Colonic mucosa (tissue), 4 donors: ENCODE measurements at places on chromosomes 7 and 10.

DNA sequence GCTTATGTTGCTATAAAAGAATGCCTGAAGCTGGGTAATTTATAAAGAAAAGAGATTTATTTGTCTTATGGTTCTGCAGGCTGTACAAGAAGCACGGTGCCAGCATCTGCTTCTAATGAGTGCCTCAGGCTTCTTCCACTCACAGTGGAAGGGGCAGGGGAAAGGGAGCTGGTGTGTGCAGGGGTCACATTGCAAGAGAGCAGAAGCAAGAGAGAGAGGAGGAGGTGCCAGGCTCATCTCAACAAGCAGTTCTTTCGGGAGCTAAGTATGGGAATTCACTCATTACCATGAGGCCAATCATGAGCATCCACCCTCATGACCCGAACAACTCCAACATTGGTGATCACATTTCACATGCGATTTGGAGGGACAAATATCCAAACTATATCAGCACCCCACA lies 17.2 kb upstream of the SLK start:
- no peak for DNase-seq

DNA sequence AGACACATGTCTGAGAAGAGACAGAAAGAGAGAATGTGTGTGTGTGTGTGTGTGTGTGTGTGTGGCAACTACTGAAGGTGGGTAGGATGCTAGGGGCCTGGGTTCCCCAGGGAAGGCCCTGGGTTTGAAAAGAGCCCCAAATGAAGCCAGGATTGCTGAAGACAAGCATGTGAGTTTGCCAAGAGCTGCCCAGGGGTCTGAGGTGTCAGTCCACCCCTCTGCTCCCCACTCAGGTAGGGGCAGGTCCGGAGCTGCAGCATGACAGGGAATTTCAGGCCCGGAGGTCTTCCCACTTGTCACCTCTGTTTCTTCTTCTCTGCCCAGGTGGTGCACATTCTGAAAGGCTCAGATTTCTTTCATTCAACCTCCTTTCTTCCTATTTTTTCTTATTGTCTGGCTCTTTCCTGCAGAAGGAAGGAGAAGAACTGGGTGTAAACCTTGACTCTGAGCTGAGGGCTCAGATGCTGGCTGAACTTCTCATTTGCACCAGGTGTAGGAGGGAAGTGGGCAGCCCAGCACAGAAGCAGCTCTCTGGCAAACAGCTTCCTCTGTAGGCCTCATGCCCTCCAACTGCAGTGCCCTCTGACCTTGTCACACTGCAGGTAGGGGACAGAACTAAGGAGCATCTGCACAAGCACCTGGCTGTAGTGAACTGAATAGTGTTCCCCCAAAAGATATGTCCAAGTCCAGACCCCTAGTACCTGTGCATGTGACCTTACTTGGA lies 79.6 kb upstream of the LRRC4 start:
- DNase-seq, result no peak

DNA sequence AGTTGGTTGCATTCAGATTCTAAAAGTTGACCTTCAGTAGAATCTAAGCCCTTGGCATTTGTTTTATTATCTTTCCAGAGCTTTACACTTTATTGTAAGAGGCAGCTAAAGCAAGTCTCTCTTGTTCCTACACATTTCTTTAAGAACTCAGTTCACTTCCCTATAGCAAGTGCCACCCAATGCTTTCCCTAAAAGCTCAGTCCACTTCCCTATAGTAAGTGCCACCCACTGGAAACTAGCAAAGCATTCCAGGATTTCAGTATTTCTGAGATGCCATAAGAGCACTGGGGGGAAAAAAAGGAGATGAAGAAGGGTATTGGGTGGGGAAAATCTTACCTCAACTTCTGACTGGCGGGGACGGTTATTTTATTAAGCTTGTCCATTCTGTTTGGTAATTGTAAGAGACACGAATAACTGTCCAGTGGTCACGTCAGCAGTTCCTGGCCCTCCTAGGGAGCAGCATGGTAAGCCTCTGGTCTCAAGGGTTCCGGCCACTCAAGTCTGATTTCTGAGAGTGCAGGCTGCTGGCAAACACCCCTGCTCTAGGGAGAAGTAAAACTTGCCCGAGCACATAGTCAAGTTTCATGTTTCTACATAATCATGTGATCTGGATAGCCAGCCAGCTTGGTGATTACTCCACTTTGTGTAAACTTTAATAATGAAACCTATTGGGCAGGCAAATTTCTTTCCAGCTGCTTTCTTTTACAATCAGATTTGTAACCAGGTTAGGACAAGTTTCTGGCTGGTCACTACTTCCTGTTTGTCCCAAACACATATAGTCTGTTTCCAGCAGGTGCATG lies at the start of gene BLNK:
TSS of gene BLNK (minus strand) at position 554 of the 800 bp plus-strand sequence. CDS start at position 383, 171 bp downstream.
- peak; percentile 80 for DNase-seq

GRCh38 chr10:84548869-84549268 lies 220.5 kb downstream of the CCSER2 start:
- no peak for DNase-seq

DNA sequence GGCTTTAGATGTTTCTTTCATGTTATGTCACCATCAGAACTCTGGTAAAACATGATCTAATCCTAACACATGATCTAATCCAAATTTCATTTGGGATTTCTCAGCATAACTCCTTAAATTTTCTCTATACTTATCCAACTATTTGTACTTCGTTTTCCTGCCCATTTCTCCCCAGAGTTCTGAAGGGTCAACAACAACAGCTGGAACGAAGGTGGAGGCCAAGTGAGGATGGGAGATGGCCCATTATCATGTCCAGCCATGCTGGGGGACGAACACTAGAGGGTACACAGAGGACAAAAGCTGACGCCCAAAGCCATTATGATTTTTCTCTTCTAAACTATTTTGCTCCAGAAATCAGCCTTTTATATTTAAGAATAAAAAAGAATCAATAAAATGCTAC lies 185.4 kb downstream of the DOCK4 start:
- no peak for DNase-seq

DNA sequence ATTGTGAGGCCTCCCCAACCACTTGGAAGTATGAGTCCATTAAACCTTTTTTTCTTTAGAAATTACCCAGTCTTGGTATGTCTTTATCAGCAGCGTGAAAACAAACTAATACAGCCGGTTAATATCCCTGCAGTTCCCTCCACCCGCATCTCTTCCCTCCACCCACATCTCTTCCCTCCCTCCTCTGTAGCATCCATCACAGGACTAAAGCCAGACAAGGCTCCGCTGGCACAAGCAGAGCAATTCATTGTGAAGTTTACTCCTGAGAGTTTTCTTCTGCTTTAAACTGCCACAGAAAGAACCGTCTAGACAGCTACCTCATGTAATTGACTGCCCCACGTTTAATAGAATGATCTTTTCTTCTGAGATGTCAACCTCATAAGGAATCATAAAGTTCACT lies 131.5 kb downstream of the KIAA1217 start:
- DNase-seq, result no peak

GRCh38 chr10:36053271-36053670 lies 411.2 kb upstream of the FZD8 start:
- DNase-seq, result no peak

GRCh38 chr10:33015761-33016547 lies 57.9 kb upstream of the ITGB1 start:
- DNase-seq, result no peak

DNA sequence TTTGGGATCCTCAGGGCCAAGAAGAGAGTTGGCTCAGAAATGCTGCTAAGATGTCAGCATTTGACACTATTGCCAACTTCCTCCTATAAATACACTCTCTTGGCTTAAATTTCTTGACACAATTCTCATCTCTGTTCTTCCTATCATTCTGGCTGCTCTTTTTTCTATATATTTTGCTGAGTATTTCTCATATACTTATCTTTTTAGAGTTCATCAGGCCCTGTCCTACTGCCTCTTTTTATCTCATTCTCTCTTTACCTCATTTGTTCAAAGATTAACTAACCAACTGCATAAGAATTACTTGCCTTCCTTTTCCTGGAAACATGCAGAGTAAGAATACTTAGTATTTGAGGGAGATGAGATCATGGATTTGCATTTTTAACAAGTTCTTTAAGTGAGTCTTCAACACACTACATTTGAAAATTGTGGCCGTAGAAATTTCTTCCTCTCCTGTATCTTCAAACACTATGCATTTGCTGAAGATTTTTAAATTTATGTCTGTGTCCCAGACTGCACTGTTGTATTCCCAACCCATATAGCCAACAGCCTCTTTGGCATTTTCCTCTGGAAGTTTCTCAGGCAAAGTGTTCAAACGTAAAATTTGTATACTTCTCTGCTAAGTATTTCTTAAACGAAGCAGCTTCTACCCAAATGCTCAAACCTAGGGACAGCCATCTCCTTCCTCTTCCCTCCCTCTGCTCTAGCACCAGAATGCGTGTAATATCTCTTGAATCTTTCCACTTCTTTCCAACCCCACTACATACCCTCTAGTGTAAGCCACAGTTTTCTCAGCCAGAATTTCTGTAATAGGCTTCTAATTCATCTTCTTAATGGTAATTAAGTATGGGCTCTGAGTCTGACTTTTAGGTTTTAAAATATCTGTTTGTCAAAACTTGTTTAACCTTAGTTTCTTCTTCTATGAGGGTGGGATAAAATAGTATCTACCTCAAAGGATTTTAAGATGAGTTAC lies 35.5 kb downstream of the ARL4A start:
- DNase-seq, result no peak

DNA sequence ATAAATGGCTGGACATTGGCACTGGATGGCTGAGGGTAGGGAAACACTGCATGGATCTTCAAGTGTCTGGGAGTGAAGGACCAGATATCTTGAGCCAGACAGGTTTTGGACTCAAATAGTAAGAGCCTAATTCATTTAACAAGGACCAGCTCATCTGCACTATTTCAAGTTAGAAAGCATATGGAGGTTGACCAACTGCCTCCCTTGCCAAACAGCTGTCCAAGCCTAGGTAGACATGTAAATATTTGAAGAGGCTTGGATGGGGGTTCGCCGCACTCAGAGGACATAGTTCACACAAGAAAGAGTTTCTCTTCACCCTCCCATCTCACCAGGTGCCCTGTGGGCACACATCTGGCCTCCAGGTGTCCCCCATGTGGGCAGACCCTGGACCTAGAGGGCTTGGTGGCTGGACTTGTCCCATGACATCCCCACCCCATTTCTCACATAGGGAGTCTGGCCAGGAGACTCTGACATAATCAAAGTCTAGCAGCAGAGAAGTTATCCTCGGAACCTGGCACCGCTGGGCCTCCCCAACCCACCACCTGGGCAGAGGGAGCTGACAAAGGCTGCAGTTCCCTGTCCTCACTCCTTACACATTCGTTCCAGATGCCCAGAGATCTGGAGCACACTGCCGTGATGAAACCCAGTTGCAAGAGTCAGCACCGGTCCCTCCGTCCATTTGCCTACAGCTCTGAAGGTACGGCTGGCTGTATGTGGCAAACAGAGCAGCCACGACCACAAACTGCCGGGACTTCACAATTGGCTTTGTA lies 116.9 kb upstream of the GDF10 start:
- DNase-seq, result no peak

DNA sequence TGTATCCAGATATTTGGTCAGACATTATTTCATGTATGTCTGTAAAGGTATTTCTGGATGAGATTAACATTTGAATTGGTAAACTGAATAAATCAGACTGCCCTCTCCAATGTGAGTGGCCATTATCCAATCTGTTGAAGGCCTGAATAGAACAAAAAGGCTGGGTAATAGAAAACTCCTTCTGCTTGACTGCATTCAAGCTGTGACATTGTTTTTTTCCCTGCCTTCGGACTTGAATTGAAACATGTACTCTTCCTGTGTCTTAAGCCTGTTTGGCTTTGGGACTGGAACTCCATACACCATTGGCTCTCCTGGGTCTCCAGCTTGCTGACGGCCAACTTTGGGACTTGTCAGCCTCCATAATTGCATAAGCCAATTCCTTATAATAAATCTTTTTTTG lies 36.0 kb upstream of the ARHGAP21 start:
- no peak for DNase-seq

DNA sequence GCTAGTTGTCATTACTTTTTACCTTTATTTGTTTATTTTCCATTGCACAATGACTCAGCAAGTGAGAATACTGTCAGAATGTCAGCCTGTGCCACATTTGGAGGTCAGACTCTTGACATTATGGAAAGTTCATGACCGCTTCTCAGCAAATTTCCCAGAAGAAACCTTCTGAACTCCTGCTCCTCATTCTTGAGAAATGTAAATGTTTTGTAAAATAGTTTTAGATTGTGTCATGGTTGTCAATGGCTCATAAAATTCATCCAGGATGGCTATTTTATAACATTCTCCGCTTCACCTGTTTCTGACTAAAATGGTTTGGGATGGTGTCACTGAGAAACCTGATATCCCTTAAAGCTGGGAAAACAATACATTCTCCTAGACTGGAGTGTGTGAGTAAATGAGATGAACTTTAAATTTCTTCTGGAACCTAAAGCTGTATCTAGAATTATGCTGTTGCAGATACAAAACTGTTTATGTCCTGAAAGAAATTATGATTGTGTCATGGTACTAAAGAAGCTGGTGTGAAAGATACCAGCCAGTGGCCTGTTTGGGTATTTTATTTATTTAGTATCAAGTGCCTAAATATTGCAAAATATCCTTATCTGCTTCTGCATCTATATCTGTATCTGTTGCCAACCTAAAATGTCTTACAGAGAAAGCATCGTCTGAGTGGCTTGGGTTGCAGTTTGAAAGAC lies 671.7 kb downstream of the GATA3 start:
- no peak for DNase-seq

GRCh38 chr7:132482866-132483265 lies 93.4 kb downstream of the PLXNA4 start:
- no peak for DNase-seq

GRCh38 chr10:58932126-58932525 lies 244.3 kb upstream of the PHYHIPL start:
- DNase-seq, result no peak

DNA sequence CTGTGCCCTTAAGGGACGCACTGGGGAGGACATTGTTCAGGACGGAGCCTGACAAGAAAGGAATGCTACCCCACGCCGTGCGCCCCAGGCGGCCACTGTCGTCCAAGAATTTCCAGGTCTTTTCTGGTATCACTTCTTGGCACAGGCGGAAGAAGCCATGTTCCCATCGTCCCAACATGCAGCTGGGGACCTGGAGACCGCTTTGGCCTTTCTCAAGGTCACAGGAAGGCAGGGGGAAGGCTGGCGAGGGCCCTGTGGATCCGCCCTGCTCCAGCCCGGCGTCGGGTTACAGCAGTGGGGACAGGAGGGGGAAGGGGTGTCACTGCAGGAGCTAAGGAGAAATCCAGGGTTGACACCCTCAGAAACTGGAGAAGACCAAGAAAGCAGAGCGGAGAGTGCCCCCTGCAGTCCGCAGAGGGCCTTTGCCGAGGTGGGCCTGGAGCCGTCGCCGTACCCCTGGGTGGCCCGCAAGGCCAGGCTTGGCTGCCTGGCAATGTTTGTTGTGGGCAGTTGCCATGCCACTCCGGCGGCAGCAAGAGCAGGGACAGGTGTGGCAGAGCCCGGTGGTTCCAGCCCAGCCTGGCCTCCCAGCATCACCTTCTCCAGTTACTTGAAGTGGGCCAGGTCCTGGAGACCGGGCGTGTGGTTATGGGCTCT lies 104.1 kb downstream of the LHPP start:
- DNase-seq, result no peak

GRCh38 chr10:3292636-3293035 lies 120.1 kb upstream of the PITRM1 start:
- DNase-seq, result no peak

GRCh38 chr7:128364166-128364870 lies 2.8 kb upstream of the PRRT4 start:
- no peak for DNase-seq
